IPS-NIHi11 (cell line): ENCODE measurements at places on chromosomes 16 and 17.
A peak's percentile ranks its signal among the peaks of the same experiment; 100 is the strongest.

DNA sequence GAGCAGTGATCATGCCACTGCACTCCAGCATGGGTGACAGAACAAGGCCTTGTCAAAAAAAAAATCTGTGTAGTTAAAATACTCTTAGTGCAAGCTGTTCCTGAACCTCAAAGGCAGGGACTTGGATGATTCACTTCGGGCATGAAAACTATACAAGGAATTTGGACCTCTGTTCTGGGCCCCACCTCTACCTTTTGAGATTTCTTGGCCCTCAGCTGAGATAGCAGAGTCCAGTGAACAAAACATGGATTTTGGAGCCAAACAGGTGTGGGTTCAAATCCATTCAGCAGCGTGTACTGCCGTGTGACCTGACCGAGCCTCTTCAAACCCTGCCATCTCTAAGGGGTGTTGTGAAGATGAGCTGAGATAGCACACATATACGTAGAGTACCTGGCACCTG lies 6.8 kb downstream of the SLC13A2 start:
- no peak for DNase-seq

- DNase-seq, result peak; percentile 72
These were observed 40.9 kb downstream of the PLXDC1 start for GRCh38 chr17:39110435-39111136.

DNA sequence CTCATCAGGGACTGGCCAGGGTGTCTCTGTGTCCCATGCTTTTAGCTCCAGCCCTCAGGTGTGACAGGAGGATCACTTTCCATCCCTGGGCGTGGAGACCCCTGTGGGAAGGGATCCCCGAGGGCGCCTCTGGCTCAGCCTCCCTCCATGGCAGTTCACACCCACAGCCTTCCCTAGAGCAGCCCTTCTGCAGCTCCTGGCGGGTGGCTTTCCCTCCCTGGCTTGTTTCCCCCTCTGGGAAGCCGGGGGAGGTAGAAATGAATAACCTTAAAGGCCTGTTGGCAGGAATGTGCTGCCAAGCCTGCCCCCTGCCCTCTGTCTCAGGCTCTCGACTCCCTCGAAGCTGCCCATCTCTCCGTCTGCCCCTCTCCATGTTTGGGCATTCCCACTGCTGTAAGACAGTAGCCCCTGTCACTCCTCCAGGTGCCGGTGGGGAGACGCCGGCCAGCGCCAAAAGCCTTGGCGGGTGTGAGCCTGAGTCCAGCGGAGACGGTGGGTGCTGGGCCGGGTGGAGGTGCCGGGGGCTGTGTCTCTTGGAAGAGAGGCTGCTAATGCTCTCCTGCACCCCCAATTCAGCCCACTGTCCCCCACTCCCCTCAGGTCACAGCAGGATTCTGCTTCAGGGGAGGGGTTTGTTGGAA lies 2.1 kb upstream of the ATP2A1 start:
- DNase-seq, result no peak

GRCh38 chr16:11084876-11085485 lies 140.6 kb downstream of the CLEC16A start:
- DNase-seq, result no peak

- no peak for DNase-seq
These were observed 9.0 kb upstream of the MTSS2 start for GRCh38 chr16:70694868-70695218.

DNA sequence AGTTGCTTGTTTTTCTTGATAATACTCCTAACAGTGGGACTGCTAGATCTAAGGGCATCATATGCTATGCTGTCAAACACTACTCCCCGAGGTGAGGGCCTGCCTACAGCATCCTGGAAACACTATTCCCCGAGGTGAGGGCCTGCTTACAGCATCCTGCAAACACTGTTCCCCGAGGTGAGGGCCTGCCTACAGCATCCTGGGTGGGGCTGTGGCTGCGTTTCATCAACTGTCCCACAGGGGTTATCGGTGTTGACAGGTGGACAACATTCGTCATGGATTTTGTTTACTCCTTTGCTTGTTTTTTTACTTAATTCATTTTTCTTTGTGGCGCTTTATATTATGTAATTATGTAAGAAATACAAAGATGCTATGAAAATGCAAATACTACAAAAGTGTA lies 22.5 kb downstream of the NPRL3 start:
- DNase-seq, result no peak

DNA sequence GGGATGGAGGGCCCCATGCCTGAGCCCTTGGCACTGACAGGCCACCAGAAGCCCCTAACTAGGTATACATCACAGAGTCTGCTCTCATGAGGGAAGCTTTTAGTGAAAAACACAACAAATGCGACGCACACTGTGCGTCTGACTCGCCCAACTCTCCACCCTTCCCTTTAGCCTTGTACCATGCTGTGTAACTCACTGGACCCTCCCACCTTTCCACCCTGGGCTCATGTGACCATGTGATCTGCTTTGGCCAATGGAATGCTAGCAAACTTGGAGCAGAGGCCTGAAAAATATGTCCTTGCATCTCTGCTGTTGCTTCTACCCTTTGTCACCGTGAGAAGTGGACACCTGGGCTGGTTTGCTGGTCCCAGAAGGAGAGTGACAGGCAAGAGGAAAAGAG lies 21.6 kb downstream of the TK2 start:
- no peak for DNase-seq

DNA sequence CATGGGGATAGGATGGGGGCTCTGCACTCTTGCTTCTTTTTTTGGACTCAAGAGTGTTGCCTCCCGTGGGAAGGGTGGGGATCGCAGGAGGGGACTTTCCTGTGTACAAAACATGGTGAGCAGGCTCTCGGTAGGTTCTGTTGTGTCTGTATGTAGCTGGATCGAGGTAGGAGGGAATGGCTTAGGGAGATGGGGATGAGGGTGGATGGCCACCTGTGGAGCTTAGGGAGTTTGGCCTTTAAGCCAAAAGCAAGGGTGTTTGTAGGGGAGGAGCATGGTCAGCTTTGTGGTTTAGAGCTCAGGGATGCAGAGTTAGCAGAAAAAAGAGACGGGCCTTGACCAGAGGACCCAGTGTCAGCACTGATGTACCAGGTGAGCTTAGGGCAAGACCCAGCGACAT lies 11.0 kb upstream of the EDC4 start:
- no peak for DNase-seq

- DNase-seq, result no peak
These were observed 94.7 kb downstream of the SKAP1 start for GRCh38 chr17:48335146-48335784.

DNA sequence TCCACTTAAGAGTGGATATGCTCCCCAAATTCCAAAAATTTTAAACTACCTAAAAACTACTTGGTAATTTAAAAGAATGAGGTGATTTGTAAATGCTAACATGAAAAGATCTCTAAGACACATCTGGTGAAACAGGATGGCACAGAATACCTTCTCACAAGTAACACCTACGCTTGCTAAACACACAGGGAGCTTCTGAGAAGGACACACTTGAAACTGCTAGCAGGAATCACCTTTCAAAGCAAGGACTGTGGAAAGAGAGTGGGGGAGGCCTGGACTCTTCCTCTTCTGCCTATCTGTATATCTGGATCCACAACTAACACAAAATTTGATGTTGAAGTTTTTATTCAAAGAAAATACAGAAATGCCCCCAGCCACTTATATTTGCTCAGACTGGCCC lies 52.4 kb downstream of the CYTH1 start:
- no peak for DNase-seq

DNA sequence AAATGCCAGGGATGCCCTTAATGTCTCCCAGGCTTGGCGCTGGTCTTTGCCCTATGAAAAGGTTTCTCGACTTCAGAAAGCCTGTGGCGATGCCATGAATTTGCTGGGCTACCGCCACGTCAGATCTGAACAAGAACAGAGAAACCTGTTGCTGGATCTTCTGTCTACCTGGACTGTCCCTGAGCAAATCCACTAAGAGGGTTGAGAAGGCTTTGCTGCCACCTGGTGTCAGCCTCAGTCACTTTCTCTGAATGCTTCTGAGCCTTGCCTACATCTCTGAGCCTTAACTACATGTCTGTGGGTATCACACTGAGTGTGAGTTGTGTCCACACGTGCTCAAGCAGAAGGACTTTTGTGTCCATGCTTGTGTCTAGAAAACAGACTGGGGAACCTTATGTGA lies 11.4 kb downstream of the CHST4 start:
- peak; percentile 67 for DNase-seq

DNA sequence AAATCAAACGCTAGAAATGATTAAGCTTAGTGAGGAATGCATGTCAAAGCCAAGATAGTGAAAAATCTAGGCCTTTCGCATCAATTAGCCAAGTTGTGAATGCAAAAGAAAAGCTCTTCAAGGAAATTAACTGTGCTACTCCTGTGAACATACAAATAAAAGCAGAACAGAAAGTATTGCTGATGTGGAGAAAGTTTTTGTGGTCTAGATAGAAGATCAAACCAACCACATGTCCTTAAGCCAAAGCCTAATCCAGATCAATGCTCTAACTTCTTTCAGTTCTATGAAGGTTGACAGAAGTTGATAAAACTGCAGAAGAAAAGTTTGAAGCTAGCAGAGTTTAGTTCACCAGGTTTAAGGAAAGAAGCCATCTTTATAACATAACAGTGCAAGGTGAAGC lies 1044.6 kb downstream of the CDH11 start:
- no peak for DNase-seq

- no peak for DNase-seq
These were observed 14.9 kb downstream of the SOX9 start for GRCh38 chr17:72135546-72136325.

GRCh38 chr17:72872396-72872795 lies 220.1 kb downstream of the SLC39A11 start:
- DNase-seq, result no peak

DNA sequence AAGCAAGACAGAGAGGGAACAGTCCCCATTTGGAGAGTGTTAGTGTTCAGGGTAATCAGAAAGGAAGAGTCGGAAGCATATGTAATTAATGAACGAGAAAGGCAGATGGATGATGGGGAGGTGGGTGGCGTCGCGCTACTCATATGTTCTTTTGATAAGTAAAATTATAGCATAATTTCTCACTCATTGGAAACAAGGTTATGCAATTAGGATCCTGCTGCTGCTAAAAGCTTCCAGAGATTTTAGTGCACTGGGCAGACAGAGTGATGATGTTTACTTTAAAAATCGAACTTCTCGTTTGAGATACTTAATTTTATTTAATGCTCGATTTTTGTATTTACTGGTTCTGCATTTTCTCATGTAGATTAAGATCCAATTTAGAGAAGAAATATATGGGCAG lies 96.2 kb downstream of the PRKCA start:
- no peak for DNase-seq

DNA sequence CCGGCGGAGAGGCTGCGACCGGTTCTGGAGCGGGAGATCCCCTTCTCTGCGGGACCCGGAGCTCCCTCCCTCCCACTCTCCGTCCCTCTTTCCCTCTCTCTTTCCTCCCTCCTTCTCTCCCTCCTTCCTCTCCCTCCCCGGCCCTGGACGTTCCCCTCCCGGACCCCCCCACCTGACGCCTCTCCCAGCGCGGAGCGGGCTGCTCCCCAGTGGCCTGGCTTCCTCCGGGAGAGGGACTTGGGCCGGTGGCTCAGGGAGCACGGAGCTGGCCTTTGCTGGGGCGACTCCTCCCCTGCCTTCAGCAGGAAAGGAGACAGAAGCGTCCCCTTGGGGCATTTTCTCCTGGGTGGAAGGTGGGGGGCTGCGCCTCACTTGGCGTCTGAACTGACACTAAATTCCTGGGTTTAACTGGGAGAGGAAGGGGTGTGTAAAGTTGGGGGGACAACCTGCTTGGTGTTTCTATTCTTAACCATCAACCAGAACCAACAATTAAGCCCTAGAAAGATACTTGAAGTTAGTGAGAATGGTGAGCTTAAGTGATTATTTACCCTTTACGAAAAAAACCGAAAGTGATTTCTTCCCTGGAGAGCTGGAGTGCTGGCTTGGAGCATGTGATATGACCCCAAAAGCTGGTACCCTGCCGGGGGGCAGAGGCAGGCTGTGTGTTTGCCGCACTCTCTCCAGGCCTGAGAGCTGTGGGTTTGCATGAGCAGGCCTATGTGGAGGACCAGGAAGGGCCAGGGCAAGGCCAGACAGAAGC lies 775 bp downstream of the SPIRE2 start:
- peak; percentile 44 for DNase-seq

GRCh38 chr17:66939461-66940114 lies 24.9 kb upstream of the CACNG4 start:
- DNase-seq, result no peak

- DNase-seq, result peak; percentile 45
These were observed 5.6 kb downstream of the DUXB start for GRCh38 chr16:75695708-75696107.

DNA sequence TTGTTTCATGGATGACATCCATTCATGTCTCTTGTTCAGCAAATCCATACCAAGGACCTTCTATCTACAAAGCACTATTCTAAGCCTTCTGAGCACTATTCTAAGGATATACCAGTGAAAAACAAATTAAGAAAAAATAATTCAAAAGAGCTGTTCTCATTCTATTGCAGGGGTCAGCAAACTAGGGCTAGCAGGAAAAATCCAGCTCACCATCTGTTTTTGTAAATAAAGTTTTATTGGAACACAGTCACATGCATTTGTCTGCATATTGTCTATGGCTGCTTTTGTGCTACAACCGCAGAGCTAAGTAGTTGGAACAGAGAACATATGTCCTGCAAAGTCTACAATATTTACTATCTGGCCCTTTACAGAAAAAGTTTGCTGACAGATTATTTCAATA lies 222.7 kb upstream of the DYNLRB2 start:
- no peak for DNase-seq
